ENCODE measurements at places on chromosomes 3 and 15.

GRCh38 chr3:137081711-137082110 lies 123.9 kb downstream of the IL20RB start:
- no peak for DNase-seq

GRCh38 chr3:144381607-144382006 lies 410.0 kb downstream of the DIPK2A start:
- DNase-seq: no peak

- no peak for DNase-seq
Measured at GRCh38 chr15:29890336-29891095, 68.2 kb upstream of the TJP1 start.

GRCh38 chr15:75232252-75232813 lies 25.8 kb upstream of the GOLGA6C start:
- no peak for DNase-seq

GRCh38 chr3:185332026-185332735 lies 30.8 kb upstream of the MAP3K13 start:
- no peak for DNase-seq

- DNase-seq: no peak
Measured at GRCh38 chr15:82043130-82043673, 2.6 kb downstream of the MEX3B start.

- no peak for DNase-seq
Measured at GRCh38 chr15:39400821-39401550, 179.9 kb upstream of the THBS1 start.

- DNase-seq: no peak
Measured at GRCh38 chr3:122787872-122788271, 5.8 kb downstream of the HSPBAP1 start.

GRCh38 chr3:166296179-166296783 lies 459.1 kb upstream of the BCHE start:
- DNase-seq: no peak

GRCh38 chr15:79513940-79514339 lies 81.8 kb downstream of the MINAR1 start:
- DNase-seq: no peak

DNA sequence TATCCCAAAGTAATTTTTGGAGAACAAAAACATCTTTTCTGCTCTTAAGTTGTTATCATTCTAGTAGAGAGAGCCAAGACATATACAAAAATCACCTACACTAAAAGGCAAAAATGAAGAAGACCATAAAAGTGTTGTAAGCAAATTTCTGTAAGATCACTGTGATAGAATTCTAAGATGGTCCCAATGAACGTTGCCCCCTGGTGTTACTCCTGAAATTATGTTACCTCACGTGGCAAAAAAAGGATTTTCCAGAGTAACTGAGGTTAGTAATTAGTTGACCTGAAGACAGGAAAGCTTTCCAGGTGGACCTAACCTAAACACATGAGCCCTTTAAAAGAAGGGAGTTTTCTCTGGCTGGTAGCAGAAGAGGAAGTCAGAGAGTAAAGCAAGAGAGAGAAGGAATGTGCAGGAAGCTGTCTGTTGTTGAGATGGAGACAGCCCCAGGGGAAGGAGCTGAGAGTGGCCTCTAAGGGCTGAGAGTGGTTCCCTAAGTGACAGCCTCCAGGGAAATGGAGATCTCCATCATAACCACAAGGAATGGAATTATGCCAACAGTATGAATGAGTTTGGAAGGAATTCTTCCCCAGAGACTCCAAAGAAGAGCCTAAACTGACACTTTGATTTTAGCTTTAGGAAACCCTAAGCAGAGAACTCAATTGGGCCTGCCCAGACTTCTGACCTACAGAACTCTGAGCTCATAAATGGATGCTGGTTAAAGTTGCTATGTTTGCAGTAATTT lies 205.9 kb downstream of the CD47 start:
- DNase-seq: peak; percentile 70

- no peak for DNase-seq
Measured at GRCh38 chr3:116018646-116019045, 395.3 kb downstream of the GAP43 start.

- DNase-seq: peak; percentile 2
Measured at GRCh38 chr15:42891569-42891968, 29.0 kb downstream of the TTBK2 start.

DNA sequence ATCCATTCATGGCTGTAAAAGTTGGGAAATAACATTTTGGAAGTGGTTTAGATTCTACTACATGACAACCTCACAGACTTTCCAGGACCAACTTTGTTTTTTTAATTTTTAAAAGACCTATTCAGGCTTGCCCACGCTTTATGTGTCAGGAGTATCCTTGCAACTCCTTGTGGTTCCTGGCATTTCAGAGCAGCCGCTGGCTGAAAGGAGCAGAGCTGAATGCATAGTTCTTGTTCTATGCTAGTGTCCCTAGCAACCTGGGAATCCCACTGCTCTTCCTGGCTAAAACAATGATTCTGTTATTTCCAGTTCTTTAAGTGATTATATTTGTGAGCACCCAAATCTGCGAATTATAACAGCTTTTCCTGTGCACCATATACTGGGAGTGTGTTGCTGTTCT lies 34.9 kb downstream of the CP start:
- no peak for DNase-seq

DNA sequence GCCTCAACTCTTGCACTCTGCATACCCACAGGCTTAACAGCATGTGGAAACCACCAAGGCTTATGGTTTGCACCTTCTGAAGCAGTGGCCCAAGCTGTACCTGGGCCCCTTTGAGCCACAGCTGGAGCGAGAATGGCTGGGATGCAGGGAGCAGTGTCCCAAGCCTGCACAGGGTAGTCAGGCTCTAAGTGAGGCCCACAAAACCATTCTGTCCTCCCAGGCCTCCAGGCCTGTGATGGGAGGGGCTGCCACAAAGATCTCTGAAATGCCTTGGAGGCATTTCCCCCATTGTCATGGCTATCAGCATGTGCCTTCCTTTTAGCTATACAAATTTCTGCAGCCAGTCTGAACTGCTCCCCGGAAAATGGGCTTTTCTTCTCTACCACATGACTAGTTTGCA lies 12.5 kb upstream of the CMSS1 start:
- DNase-seq: no peak

- no peak for DNase-seq
Measured at GRCh38 chr3:128588147-128588546, 62.5 kb downstream of the RPN1 start.

DNA sequence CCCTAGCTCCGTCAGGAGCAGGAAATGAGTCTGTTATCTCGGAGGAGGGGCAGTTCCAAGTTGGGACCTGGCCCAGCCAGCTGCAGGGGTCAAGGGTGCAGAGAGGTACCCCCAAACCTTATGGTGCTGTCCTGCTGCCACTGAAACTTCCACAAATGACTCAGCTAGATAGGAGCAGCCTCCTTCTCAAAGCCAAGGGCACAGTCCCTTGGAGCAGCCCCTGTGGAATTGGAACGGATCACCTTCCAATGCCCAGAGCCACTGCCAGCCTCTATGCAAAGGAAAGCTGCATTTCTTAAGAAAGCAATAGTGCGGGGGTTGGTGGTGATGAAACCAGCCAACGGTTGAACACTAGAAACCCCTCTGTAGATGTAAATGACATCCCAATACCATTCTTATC lies 19.6 kb upstream of the LRRK1 start:
- DNase-seq: no peak

DNA sequence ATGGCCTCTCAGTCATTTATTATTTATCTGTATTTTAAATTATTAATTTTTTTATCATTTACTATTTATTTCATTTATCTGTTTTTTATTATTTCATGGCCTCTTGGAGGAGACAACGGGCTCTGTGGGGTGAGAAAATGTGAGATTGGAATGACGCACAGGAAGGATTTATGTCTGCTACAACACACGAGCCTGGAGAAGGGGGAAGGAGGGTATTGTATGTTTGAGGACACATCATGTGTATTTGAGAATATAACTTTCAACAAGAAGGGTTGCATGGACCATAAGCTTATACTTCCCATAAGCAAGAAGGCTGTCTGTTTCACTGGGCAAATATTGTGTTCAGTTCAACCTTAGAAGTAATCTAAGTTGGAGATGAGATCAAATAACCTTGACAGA lies 31.7 kb downstream of the LSM3 start:
- DNase-seq: no peak

- peak; percentile 60 for DNase-seq
Measured at GRCh38 chr3:125125821-125126245, 70.0 kb upstream of the HEG1 start.

- DNase-seq: no peak
Measured at GRCh38 chr3:142027735-142028134, 121.6 kb downstream of the TFDP2 start.

DNA sequence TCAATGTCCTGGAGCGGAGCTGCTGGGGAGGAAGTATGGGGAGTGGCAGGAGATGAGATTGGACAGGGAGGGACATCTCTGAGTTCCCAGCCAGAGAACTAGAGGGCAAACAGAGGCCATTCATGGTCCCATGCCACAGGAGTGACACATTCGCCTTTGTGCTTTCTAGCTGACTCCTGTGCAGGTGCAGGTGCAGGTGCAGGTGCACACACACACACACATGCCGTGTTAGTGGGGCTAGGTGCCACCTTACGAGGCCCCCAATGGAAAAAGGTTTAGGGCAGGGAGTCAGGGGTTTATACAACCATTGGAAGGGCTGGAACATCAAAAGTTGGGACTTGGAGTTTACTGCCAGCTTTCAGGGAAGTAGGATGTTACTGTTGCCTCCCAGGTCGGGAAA lies 52.0 kb downstream of the TPRA1 start:
- no peak for DNase-seq

GRCh38 chr3:71891483-71891882 lies 106.5 kb upstream of the PROK2 start:
- no peak for DNase-seq

Data from T1000 (cell line).